NCI-H2107 (cell line): ENCODE measurements at places on chromosomes 6 and 20.

DNA sequence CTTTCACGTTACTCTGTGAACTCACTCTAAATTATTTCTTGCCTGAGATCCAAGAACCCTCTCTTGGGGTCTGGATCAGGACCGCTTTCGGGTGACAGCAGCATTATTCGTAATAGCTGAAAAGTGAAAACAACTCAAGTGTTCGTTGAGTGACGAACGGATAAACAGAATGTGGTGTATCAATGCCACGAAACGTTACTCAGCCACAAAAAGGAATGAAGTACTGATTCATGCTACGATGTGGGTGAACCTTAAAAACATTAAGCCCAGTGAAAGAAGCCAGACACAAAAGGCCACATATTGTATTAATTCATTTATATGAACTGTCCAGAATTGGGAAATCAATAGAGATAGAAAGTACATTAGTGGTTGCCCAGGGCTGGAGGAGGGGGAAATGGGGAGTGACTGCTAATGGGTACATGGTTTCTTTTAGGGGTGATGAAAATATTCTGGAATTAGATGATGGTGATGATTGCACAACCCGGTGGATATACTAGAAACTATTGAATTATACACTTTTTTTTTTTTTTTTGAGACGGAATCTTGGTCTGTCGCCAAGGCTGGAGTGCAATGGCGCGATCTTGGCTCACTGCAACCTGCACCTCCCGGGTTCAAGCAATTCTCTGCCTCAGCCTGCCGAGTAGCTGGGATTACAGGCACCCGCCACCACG, 8.4 kb downstream of the PTGIS start:
- no peak for DNase-seq

DNA sequence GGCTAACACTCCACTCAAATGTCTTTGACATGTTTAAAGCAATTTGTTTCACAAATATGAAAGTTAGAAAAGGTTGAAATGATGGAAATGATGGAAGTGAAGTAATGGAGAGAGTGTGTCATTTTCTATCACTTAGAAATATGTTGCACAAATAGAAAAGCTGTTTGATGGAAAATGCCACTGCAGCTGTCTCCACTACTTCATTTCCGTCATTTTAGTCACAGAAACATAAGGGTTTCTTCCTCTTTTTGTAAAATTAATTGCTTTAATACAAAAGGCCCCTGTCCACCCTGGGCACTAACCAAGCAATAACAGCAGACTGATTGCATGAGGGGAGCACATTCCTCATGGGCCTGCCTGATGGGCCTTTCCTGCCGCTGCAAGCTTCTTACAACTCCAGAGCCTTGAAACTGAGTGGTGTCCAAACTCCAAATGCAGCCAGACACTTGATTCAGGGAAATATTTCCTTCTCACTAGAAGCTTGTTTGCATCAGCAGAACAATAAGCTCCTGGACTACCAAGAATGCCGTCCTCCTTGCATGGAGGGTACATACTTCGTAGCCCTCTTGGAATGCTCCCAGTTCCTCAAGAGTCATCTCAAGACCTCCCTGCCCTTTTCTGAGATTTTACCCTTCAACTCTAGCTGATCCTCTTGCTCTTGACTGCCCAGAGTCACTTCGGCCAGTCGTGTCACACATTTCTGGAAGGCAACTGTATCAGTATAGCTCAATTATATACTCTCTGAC, 36.1 kb downstream of the F13A1 start:
- no peak for DNase-seq

GRCh38 chr6:48429610-48430009, 318.6 kb upstream of the PTCHD4 start:
- DNase-seq: no peak

GRCh38 chr20:20823476-20823881, 111.0 kb upstream of the RALGAPA2 start:
- no peak for DNase-seq

GRCh38 chr6:140382355-140382754, 1007.9 kb upstream of the CITED2 start:
- DNase-seq: no peak

DNA sequence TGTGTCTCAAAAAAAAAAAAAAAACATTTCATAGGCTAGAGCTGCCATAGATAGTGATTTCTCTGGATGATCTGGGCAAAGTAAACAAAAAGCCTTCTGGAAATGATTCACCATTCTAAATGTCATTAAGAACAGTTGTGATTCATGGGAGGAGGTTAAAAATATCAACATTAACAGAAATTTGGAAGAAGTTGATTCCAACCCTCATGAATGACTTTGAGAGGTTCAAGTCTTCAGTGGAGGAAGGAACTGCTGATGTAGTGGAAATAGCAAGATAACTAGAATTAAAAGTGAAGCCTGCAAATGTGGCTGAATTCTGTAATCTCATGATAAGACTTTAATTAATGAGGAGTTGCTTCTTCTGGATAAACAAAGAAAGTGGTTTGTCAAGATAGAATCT, 26.8 kb upstream of the MMP24 start:
- DNase-seq: no peak

- DNase-seq: no peak
Observed at GRCh38 chr20:36228770-36229169, 7.5 kb upstream of the AAR2 start.

GRCh38 chr6:112603726-112604125, 256.6 kb downstream of the RFPL4B start:
- no peak for DNase-seq

GRCh38 chr20:37535443-37536132, 7.9 kb upstream of the BLCAP start:
- DNase-seq: no peak

- no peak for DNase-seq
Observed at GRCh38 chr6:50116390-50116789, 66.7 kb upstream of the DEFB112 start.

DNA sequence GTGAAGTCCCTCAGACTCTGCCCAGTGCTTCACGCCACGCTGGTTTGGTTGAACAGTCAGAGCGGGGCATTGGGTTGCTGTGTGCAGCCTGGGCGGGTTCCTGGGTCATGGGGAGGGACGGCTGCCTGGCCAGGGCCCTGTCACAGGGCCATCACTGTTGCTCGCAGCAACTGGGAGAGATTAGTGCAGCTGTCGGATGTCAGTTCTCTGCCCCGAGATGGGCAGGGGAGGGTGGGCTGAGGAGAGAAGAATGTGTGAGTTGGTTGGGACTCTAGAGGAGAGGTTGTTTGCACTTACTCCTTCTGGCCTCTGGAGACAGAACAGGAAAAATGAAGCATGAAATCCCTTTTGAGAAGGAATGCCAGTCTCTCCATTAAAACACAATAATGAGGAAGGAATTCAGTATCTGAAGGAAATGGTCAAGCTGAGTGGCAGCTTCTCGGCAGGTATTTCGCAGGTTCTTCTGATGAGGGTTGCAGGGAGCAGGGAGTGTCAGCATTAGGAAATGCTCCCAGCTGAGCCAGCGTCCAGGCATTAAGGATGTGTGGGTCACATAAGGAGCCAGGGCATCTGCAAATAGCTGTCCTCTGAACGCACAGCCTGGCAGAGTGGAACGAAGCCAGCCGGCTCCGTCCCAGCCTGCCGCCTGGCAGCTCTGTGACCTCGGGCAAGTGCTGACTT, 95.9 kb downstream of the SSR1 start:
- no peak for DNase-seq

DNA sequence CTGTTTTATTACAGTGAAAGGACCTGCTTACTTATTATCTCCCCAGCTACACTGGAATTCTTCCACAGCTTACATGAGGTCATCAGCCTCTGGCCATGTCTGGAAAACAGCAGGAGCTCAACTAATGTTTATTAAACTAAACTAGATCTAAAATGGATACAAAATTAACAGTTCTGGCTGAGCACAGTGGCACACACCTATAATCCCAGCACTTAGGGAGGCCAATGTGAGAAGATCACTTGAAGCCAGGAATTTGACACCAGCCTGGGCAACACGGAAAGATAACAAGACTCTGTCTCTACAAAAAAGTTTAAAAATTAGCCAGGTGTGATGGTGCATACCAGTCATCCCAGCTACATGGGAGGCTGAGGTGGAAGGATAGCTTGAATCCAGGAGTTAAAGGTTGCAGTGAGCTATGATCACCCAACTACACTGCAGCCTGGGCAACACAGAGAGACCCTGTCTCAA, 220.8 kb upstream of the MARCKS start:
- no peak for DNase-seq

DNA sequence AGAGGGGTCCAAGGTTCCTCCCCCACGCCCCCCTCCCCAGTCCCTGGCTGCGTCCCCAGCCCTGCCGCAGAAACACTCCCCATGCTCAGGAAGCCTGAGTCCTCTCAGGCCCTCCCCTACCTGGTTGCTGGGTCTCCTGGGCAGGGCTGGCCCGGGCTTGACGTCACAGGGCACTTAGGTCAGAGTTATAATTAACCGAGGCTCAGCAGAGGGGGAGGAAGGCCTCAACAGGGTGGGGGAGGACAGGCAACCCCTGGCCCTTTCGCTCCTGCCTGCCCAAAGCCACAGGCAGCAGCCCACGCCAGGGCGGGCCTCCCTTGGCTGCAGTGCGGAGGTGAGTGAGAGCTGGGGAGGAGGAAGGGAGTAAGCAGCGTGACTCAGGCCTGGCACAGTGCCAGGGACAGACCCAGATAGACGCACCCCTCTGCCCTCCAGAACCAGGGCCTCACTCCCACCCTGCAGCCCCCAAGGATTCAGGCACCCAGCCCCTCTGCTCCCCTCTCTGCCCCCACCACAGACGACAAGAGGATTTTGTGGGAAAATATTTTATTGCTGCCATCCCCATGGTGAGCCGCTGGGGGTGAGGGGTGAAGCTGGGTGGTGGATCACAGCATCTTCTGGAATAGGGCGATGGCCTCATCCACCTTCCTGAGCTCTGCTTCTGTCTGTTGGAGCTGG, at the start of gene VWA7:
VWA7 (minus strand) TSS at position 340 of the 678 bp plus-strand sequence. CDS start 549 bp downstream, outside the sequence.
- DNase-seq: no peak

DNA sequence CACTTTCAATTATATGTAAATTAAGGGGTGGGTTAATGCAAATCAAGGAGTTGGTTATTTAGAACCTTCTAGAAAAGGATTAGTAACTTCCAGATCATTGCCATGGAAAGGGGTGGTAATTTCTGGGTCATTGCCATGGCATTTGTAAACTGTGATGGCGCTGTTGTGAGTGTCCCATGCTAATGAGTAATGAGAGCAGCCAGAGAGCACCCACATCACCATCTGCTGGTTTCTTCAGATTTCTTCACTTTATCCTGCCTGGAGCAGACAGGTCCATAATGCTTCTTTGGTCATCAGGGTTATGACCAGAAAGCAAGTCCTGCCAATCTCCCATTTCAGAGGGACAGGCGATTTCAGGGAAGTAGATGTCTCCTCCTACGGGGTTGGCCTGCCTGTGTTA, 311.3 kb upstream of the CNR1 start:
- DNase-seq: no peak

GRCh38 chr6:4805553-4806336, 29.5 kb downstream of the CDYL start:
- DNase-seq: no peak

DNA sequence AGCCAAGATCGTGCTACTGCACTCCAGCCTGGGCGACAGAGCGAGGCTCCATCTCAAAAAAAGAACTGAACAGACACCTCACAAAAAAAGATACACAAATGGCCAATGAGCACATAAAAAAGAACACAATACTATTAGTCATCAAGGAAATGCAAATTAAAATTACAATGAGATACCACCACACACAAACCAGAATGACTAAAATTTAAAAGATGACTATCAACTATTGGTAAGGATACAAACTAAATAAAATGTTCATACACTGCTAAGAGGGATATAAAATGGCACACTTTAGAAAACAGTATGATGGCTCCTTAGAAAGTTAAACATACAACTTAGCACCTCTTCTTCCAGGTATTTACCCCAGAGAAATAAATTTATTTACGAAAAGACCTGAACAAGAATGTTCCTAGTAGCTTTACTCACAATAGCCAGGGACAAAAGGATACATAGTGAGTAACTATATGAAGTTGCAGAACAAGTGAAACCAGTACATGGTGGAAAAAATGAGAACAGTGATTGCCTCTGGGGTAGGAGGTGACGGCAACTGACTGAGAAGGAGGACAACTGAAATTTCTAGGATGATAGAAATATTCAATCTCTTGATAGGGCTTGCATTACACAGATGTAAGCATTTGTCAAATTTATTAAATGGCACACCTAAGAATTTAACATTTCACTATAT, 53.2 kb downstream of the FAM8A1 start:
- no peak for DNase-seq

DNA sequence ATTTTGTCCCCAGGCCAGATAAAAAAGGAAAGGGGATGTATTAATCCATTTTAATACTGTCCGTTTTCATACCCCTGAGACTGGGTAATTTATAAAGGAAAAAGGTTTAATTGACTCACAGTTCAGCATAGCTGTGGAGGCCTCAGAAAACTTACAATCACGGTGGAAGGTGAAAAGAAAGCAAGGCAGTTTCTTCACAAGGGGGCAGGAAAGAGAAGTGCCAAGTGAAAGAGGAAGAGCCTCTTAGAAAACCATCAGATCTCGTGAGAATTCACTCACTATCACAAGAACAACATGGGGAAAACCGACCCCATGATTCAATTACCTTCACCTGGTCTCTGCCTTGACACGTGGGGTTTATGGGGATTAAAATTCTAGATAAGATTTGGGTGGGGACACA, 152.5 kb downstream of the IBTK start:
- no peak for DNase-seq

DNA sequence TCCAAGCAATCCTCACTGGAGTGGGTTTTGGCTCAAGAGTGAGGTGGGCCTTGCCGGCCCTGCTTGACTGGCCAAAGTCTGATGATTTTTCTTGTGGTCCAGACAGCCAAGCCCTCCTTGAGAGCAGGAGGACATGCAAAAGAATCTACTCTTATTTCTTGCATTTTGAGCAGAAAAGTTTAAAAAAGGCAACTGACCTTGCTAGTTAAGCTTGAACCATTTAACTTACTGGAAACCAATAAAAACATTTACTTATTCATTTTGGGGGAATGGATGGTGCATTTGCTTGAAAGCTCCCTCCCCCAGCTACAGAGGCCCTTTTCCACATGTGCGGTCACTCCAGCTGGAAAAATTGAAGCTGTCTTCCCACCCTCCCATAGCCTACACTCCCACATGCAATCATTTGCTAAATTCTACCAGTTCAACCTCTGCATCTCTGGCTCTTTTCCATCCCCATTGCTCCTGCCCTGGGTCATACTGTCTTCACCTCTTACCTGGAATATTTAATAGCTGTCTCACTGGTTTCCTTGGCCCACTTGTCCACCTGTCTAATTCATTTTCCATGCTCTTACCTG, 527.9 kb downstream of the DHX35 start:
- no peak for DNase-seq
